HT-29 (cell line): ENCODE measurements at places on chromosomes 12 and 14. TPM values are rescaled to one million over a fixed set of nuclear protein-coding genes. Genes with fewer than 3 reads are reported as not detected.

The RAB3IP gene
- total RNA-seq = 31.4 and 42.0 TPM in 2 replicates

The FOXA1 gene
- 191 and 199 TPM in 2 replicates for total RNA-seq

DNA sequence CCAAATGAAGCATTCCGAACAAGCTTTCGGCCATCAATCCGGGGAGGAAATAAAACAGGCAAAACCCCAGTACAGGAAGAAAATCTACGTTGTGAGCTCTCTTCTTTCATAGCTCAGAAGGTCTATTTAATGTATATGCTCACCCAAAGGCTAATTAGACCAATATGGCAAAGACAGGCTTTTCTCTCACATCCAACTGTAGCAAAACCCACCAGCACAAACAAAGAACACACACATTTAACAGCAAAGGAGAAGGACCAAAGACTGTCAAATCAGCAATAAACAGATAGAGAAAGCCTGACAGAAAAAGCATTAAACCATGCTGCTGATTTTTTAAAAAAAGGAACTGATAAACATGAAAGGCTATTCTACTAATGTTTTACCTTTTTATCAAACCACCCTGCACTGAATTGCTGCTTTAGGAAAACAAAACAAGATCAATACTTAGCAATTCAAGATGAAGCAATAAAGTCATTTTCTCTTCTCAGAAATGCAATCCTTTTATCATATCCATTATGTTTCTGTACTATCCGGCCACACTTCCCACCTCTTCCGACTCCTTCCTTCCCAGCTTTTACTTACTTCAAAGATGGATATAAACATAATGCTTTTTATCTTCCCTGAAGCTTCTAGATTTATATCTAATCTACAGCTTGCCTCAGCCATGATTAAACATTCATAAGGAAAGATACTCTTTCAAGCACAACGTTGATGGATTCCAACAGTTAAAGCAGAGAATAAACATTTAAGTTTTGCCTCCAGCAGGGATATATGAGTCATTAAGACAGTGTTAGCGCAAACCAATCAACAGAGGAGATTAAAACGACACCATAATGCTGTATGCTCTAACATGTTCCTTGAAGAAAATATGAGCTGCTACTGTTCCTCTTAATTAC is 74.6 kb upstream of the BBS10 start:
- DNase-seq = no peak

- peak; percentile 36 for DNase-seq
Observed at GRCh38 chr12:116222358-116222757, 55.1 kb downstream of the MED13L start.

DNA sequence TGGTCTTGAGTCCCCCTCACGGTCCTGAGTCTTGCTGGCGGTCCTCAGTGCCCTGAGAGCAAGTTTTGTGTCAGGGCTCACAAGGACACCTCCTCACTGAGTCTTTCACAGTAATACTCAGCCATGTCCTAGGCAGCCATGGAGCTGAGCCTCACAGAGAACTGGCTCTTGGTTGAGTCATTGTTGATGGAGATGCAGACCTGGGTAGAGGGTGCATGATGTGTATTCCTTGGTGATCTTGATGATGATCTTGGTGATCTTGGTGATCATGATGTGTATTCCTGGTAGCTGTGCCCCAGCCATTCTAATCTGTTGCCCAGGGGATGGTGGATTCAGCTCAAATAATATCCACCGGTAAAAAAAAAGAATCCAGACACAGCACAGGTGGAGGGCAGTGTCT is 495.4 kb downstream of the TMEM121 start:
- no peak for DNase-seq

GRCh38 chr14:24665440-24665991 is 31.5 kb upstream of the GZMB start:
- DNase-seq = no peak

The RNASE1 gene
- 0.37 and 7.7 TPM in 2 replicates for total RNA-seq

The AMIGO2 gene
- total RNA-seq = 24.3 and 26.2 TPM in 2 replicates
